Effector memory CD8-positive, alpha-beta T cell (primary cell): ENCODE measurements at places on chromosomes 3 and 15.

DNA sequence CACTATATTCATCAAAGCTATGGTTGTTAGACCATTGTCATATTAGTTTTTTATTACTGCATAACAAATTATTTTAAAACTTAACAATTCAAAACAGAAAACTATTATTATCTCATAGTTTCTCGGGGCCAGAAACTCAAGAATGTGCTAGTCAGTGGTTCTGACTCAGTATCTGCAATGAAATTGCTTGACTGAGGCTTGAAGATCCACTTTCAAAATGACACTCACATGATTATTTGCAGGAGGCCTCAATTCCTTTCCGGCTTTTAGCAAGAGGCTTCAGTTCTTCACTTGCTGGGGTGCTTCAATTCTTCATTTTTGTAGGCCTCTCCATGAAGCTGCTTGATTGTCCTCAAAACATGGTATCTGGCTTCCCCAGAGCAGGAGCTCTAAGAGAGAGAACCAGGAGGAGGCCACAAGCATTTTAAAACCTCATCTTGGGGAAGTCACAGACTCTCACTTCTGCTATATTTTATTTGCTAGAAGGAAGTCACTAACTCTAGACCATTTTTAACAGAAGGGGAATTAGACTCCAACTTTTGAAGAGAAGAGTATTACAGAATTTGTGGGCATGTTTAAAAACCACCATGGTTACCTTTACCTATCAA, 383.7 kb downstream of the MFSD1 start:
- no peak for DNase-seq
- H3K27me3 ChIP-seq = no peaks in the 10 kb centered on the region
- H3K4me1 ChIP-seq = no peaks in the 10 kb centered on the region
- no peak overlapping the region for H3K4me3 ChIP-seq
- H3K27ac ChIP-seq = no peak overlapping the region

GRCh38 chr3:196414469-196414868, 17.8 kb downstream of the UBXN7 start:
- peaks cover 56% of the 10 kb centered on the region for H3K4me1 ChIP-seq
- no peaks in the 10 kb centered on the region for H3K27me3 ChIP-seq
- no peak for DNase-seq
- H3K4me3 ChIP-seq = no peak overlapping the region

- H3K4me3 ChIP-seq = no peak overlapping the region
- DNase-seq = no peak
- peaks cover 4% of the 10 kb centered on the region for H3K4me1 ChIP-seq
- H3K27me3 ChIP-seq = peaks cover 36% of the 10 kb centered on the region
- H3K36me3 ChIP-seq = peaks cover 2% of the 10 kb centered on the region
Measured at GRCh38 chr15:59224474-59224873, 17.8 kb downstream of the LDHAL6B start.

DNA sequence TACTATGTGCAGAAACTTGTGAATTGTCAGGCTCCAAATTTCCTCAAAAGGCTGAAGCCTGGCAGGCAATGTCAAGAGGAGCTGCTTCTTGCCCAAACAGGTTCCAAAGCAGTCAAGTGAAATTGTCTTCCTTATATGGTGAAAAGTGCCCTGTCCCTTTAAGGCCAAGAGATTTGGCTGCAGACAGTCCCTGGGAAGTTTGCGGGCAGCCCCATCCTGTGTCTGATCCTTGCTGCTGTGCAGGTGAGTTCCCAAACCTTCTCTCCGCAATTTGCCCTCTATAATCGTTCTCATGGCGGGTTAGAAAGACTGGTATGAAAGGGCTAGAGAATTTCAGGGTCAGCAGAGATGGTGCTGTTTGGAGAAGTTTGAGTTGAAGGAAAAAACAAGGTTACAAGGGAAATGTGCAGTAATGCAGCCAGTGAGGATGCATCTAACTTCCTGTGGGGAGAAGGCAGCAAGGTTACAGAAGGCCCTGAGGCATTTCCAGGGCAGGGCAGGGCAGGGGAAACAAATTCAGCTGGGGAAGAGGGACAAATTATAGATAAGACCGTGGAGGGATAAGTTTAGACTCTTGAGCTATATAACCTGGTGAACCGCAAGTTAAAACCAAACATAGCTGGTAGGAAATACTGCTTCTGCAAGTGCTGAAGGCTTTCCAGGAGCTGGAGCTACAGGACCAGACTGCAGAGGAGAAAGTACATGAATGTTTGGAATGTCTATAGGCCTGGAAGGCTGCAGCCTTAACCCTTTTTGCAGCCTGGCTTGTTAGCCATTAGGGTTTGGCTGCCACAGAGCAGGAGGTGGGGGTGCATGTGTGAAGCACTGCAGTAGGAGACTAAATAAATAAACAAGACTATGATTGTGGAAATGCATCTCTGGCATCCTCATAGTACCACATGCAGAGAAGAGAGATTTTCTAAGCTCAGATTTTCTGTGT, 256.2 kb upstream of the IL12A start:
- H3K36me3 ChIP-seq = no peaks in the 10 kb centered on the region
- H3K4me3 ChIP-seq = no peak overlapping the region
- H3K27me3 ChIP-seq = peaks cover 3% of the 10 kb centered on the region
- H3K4me1 ChIP-seq = no peaks in the 10 kb centered on the region
- no peak overlapping the region for H3K27ac ChIP-seq
- DNase-seq = no peak

DNA sequence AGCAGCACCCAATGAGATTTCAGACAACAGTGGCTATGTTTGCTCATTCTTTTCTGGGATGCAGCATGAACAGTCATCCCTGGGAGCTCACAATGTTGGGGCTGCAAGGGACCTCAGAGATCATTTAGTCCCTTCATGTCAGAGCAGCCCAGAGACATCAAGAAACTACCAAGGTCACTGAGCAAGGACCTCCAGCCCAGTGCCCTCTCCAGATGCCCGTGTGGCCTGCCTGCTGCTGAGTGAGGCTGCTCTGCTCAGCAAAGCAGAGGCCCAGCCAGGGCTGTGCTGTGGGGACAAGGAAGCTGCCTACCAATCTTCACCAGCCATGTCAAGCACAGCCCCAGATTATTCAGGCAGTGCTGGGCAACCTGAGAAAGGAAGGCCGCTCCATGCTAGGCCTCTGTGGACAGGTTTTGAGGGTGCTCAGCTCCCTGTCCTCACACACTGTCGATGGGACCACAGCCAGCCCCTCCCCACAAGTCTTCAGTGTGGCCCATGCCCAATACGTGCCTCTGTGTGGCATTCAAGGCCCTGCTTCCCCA, 99.7 kb downstream of the DAPK2 start:
- H3K36me3 ChIP-seq = peaks cover 7% of the 10 kb centered on the region
- peaks cover 11% of the 10 kb centered on the region for H3K4me1 ChIP-seq
- H3K4me3 ChIP-seq = no peak overlapping the region
- no peaks in the 10 kb centered on the region for H3K27me3 ChIP-seq
- DNase-seq = no peak
- no peak overlapping the region for H3K27ac ChIP-seq

- H3K27ac ChIP-seq = no peak overlapping the region
- no peak overlapping the region for H3K4me3 ChIP-seq
- DNase-seq = no peak
- H3K36me3 ChIP-seq = no peaks in the 10 kb centered on the region
Measured at GRCh38 chr15:20346082-20346805, 195.4 kb downstream of the GOLGA6L6 start.

GRCh38 chr3:147915057-147915456, 505.9 kb downstream of the ZIC1 start:
- H3K36me3 ChIP-seq = no peaks in the 10 kb centered on the region
- DNase-seq = no peak
- no peaks in the 10 kb centered on the region for H3K27me3 ChIP-seq
- H3K4me1 ChIP-seq = no peaks in the 10 kb centered on the region
- no peak overlapping the region for H3K27ac ChIP-seq
